A172 (cell line): ENCODE measurements at places on chromosomes 11 and 22. TPM values are rescaled to one million over a fixed set of nuclear protein-coding genes. Genes with fewer than 3 reads are reported as not detected.

DNA sequence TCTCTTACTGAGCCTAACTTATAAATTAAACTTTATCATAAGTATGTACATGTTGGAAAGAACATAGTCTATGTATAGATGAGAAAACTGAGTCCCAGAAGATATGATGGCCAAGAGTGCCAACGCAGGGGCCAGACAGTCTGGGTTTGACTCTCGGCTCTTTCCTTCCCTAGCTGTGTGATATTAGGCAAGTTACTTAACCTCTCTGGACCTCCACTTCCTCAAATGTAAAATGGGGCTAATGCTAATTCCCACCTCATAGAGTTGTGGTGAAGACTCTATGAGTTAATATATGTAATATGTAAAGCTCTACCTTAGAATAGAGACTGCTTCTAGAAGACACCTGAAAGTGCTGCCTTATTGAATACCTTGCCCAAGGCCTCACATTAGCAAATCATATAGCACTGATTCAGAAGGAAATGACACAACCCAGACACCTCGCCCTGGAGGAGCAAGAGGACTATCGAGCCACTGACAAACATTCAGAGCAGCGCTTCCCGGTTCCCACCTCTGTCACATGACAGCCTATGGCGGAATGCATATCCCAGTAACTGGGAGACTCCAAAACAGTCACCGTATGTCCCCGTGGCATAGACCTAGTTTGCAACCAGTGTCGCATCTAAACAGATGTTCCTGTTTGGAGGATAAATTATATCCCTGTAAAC is 11.3 kb upstream of the CCDC86 start:
- DNase-seq, result no peak

DNA sequence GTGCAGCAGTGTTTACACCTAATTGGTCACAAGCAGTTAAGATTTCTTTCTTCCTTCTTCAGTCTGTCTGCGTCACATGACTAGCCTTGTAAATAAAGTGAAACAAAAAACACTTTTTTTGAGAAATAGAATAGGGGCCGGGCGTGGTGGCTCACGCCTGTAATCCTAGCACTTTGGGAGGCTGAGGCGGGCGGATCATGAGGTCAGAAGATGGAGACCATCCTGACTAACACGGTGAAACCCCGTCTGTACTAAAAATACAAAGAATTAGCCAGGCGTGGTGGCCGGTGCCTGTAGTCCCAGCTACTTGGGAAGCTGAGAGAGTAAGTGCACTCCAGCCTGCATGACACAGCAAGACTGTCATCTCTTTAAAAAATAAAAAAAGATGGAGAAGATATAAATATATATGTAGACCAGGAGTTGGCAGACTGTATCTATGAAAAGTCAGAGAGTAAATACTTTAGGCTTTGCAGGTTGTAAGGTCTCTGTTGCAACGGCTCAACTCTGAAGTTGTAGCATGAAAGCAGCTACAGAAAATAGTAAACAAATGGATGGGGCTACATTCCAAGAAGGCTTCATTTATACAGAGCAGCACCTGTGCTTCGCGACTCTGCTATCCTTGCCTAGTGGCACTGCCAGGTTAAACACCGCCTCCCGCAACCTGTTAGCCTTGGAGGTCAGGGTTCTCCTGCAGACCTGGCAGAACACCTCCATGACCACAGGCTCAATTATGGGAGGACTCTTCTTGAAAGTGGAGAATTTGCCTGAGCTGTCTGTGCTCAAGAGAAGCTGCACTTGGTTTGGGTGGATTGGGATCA is 55.9 kb downstream of the PPP6R2 start:
- DNase-seq, result no peak

- no peak for DNase-seq
Observed at GRCh38 chr11:46050662-46051061, 70.6 kb downstream of the PHF21A start.

GRCh38 chr22:31488346-31488883 is 1.2 kb downstream of the EIF4ENIF1 start:
- DNase-seq, result no peak

DNA sequence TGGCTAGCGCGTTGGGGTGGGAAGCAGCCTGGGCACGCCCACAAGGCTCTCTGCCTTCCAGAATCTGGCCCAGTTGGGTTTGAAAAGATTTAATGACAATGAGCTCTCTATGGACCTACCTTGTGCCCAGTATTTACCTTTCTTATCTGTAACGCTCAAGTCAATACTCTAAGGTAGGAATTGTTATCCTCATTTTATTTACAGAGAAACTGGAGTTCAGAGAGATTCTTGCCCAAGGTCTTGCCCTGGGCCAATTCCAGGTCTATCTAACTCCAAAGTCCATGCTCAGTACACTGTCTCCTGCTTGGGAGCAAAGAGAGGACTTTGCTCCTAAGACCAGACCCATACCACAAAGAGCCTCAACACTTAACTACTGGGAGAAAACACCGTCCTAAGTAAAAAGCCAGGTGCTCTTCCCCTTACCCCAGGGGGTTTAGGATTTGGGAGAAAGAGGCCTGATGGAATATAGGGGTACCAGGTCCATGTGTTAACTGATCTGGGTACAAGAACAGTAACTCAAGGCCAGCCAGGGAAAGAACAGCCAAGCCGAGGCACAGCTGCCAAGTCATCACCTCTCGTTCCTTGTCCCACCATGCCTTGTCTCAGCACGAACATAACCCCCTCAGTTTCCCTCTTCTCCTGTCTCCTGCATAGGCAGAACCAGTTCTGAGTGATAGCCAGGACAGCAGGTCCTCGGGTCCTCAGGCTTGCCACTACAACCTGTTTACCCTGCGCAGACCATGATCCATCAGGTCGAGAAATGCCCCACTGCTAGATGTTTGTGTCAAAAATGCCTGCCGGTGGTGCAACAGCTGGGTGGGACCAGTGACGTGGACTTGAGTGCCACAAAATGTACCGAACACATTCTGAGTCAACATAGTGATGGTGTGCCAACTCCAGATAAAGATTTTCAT is 14.6 kb downstream of the APOA4 start:
- no peak for DNase-seq

DNA sequence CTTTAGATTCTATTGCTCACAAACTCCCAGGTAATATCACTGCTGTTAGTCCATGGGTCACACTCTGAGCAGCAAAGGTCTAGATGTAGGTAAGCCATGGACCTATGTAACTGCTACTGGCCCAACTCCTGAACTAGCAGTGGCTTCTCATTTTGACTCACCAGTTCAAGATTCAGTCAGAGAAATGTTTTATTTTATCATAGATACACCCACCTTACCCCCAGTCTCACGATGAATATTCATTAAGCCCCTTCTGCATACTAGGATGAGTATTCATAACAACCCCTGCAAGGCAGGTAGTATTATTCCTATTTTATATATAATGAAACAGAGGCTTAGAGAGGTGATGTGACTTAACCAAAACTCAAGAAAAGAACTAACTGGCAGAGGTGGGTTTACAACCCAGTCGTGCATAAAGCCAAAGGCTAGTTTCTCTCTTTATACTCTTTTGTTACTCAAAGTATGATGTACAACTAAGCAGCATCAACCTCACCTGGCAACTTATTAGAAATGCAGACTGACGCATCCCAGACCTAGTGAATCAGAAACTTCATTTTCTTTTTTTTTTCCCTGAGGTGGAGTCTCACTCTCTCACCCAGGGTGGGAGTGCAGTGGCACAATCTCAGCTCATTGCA is 957.6 kb upstream of the CCDC90B start:
- DNase-seq, result no peak

- DNase-seq, result no peak
Observed at GRCh38 chr11:129333873-129334272, 41.8 kb upstream of the BARX2 start.

DNA sequence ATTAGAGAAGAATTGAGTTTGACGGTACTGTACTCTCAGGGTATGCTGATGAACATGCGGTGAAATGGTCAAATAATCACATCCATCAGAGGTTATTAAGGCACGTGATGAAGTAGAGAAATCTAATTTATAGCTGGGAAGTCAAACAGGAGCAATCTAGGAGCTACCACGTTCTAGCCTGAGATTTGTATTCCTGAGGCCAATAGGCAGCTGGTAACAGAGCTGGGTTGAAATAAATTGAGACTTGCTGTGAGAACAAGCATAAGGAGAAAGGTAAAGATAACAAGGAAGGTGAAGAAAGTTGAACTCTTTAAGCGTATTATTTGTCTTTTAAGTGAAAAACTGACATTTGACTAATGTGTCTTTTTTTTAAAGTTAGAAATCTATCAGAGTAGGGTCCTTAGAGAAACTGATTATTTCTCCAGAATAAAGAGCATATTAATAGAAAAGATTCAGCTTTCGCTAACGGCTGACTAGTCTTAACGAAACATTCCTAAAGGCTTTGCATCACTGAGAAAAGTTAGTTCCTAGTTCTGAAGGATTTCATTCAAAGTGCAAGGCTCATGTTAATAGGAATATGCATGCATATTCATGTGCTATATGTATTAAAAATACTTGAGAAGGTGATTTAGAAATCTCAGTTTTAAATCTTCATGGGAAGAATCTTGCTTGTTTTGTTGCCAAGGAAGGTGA is 5.2 kb upstream of the WEE1 start:
- no peak for DNase-seq

- no peak for DNase-seq
Observed at GRCh38 chr11:120832481-120833238, 191.2 kb upstream of the TBCEL start.

- no peak for DNase-seq
Observed at GRCh38 chr22:48157676-48158075, 1395.2 kb downstream of the TBC1D22A start.

DNA sequence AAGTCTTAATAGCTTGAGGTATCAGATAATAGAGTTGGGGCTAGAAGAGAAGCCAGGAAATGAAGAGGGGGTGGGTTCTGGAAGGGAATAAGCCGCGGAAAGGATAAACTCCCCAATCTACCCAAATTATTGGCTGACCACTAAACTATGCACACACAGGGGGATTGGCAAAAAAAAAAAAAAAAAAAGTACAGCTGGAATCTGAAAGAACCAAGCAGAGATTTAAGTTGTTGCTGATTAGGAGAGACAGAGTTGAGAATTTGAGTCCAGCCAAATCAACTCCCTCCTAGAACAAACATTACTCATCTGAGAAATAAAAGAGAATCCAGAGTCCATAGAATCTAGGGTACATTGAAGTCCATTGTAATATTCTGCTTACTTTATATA is 134.9 kb downstream of the CCDC81 start:
- no peak for DNase-seq

DNA sequence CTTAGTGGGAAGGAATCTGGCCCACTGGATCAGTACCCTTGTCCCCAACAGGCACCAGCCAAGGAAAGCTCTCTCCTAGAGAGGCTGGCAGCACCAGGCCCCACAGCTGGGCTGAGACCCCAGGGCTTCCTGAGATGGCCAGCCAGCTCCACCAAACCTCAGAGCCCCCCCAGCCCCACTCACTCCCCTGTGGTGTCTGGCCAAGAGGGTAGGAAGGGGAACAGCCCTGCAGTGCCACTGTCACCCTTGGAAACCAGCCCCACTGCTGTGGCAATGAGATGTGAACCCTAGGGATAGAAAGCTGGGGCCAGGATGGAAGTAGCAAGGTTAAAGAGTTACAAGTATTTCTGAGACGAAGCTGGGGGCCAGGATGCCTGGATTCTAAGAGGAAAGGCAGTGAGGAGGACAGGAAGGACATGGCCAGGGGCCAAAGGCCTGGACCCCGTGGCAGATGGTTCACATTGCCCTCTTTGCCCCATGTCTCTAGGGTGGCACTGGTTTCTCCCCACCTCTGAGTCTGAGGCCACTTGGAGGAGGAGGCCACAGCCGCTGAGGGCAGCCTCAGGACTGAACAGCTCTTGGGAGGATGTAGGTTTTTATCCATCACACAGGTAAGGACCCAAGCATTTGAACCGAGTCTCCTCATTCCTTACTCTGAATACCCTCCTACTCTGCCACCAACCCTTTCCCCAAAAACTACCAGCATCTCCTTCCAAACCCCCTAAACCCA is 28.8 kb downstream of the NRXN2 start:
- no peak for DNase-seq

MMP8 gene
- total RNA-seq, result not detected in 2 replicates

SMTNL1 gene
- not detected in 2 replicates for total RNA-seq
